Activated CD4-positive, alpha-beta T cell treated with anti-CD3 and anti-CD28 coated beads for 24 hours (primary cell): ENCODE measurements at places on chromosomes 1 and 21.

GRCh38 chr1:27519331-27520258 is 29.6 kb upstream of the WASF2 start:
- DNase-seq = no peak

GRCh38 chr1:43135857-43136781 is 36.0 kb downstream of the EBNA1BP2 start:
- no peak for DNase-seq

DNA sequence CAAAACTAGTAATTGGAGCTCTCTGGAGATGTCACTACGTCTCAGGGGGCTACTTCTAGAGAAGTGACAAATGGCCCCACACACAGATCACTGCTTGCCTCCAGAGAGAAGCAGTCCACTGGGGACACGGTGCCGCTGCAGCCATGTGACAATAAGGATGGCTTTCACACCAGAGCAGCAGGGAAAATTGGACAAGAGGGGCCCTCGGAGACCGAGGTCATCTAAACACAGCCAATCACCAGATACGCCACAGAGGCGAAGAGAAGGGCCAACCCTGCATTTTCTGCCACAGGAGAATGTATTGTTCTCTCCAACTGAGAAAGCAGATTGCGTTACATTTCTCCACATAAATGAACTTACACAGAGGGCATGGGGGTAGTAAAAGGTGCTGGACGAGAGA is 51.2 kb upstream of the TIAM1 start:
- DNase-seq = no peak

- DNase-seq = no peak
Measured at GRCh38 chr1:216153130-216153529, 270.1 kb downstream of the USH2A start.

DNA sequence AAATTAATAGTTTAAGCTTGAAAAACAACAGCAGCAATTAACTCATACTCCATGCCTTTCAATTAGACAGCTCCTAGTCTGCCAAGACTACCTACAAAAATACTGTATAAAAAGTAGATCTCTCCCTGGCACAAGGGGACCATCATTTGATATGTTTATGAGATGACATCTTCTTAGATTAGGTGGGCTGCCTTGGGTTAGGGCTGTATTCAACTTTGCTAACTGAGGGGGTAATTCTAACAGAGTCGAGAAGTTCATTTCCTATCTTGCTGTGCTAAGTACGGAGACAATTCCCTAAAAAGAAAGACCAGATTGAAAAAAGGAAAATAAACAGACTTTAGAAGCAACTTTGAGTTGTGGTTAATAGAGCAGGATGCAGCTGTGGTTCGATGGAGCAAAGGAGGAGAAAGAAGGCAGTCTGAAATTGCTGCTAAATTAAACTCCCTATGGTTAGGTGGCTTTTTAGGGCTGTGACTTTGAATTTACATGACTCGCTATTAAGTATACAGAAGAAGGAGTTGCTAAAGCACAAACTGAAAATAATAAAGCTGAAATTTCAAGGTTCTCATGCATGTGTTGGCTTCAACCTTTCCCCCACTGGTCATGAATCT is 75.4 kb downstream of the CDC7 start:
- no peak for DNase-seq

DNA sequence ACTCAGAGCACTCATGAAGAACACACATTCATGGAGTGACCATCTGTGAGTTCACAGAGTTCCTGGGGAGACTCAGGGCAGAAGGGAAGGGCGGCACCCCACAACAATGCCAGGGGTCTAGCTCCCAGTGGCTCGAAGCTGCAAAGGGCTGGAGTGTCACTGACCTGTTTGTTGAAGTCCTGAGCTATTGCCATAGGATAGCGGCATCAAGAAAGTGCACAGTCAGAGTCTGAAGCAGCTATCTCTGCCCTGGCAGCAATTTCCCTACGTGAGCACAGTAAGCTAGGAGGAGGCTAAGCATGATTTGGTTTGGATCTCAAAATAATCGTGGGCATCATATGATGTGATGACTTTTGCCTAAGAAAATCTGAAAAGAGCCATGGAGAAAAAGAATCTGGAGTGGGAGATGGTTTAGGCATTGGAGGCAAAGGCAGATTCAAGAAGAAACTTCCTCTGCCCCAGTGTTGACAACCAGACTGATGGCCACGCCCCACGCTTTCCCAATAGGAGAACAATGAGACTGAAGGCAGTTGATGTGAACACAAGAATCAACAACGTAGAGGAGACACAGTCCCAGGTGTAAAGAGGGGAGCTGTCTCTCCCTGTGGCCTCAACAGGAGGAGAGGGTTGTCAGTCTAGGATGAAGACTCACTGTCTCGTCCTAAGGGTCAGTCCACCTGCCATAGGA is 100.0 kb upstream of the SLC25A33 start:
- no peak for DNase-seq

GRCh38 chr1:1578371-1578940 is 3.8 kb upstream of the SSU72 start:
- no peak for DNase-seq

- DNase-seq = no peak
Measured at GRCh38 chr1:34405266-34405959, 228.7 kb downstream of the C1orf94 start.

- DNase-seq = no peak
Measured at GRCh38 chr1:244264163-244264562, 187.5 kb downstream of the ADSS2 start.

DNA sequence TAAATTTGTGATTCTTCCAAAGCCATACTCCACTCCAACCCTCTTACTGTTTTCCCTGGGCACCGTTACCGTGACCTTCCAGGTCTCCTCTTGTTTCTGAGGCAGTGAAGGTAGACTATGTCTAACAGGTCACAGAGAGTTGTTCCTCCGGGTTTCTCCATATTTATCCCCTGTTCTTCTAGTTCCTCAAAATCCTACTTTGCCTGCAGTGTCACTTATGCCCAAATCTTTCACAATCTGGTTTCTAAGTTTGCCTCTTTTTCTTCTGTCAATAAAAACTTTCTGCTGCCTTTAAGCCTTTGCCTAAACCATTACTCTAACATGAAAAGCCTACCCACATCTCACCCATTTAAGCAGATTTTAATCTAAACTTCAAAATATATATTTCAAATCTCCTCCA is 87.7 kb downstream of the C4BPA start:
- no peak for DNase-seq

- no peak for DNase-seq
Measured at GRCh38 chr1:77273891-77274290, 7.9 kb upstream of the AK5 start.

GRCh38 chr21:39489380-39489924 is 37.7 kb downstream of the SH3BGR start:
- no peak for DNase-seq

GRCh38 chr1:161510477-161510876 is 5.2 kb downstream of the FCGR2A start:
- no peak for DNase-seq

- no peak for DNase-seq
Measured at GRCh38 chr1:201632364-201632952, 93.5 kb downstream of the NAV1 start.

DNA sequence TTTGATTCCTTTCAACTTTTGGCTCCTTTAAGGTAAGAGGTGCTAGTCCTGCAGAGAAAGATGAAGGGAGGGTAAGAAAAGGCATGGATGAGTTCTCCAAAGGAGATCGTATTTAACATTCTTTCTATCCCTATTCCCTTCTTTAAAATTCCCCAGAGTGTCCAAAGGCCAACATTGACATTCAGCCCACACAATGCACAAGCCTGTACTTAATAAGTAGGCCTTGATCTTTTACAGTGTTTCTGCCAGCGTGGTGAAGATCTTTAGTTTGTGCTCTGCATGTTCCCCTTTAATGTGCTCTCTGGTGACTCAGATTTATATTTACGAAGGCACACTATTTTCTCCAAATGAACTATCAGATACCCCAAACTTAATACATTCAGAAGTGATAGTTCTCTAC is 582.5 kb upstream of the RGS18 start:
- DNase-seq = no peak

DNA sequence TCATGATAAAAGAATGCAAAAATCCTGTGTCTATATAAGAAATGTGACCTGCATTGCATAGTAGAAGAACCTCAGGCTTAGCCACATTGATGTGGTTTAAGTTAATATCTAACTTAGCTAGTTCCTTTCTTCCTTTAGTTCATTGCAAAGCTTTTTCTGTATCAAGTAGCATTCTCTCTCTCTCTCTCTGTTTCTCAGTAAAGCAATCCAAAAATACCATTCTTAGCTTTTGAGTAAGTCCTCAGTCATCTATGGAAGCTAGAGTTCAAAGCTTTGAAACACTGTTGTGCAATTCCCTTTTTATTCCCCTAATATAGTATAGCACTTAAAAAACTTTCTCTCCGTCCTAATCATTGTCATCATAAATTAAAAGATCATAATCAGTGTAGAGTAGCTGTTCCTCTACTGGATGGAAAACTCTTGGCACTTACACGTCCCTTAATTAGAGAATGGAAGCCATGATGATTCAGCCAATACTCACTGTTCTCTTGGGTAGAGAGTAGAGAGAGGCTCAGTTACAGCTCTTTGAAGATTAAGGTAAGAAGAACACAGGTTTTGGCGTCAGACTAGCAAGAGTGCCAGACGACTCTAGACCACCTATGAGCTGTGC is 350.3 kb upstream of the LYPLAL1 start:
- DNase-seq = no peak

DNA sequence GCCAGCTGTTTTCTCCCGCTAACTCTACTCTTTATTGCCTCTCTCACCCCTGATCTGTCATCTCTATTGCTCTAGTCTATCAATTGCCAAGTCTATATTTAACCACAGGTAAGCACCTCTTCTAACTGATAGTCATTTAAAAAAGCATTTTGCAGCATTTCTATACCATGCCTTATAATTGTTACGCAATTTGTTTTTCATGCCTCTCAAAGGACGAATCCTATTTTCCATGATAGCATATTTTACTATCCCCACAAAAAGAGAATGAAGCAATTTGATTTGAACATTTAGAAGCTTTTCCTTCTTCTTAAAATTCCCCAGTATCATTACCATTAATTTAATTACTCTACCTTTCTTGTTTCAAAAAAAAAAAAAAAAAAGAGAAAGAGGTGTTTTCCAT is 432.8 kb upstream of the ZP4 start:
- no peak for DNase-seq

DNA sequence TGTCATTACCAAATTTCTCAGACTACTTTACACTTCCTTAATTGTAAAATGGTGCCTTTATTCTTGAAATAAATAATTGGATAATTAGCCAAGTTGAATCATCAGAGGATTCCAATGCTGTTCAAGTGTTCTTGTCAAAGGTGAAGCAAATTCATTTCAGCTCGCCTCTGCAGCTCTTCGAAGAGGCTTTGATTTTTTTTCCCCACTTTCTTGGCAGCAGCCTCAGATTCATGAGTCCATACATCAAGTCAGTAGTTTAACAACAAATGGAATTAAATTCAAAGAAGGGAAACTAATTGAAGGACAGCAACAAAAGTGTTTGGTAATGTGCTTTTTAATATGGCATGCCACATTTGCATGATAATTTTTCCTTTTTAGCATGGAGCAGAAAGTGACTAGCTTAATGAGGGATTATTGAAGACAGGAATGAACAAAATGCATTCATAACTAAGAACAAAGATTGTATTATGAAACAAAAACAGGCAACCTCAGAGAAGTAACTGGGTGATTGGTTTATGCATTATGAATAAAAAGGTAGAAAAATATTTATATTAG is 239.0 kb downstream of the USH2A start:
- DNase-seq = no peak

- DNase-seq = no peak
Measured at GRCh38 chr1:238606457-238606856, 715.7 kb upstream of the ZP4 start.

DNA sequence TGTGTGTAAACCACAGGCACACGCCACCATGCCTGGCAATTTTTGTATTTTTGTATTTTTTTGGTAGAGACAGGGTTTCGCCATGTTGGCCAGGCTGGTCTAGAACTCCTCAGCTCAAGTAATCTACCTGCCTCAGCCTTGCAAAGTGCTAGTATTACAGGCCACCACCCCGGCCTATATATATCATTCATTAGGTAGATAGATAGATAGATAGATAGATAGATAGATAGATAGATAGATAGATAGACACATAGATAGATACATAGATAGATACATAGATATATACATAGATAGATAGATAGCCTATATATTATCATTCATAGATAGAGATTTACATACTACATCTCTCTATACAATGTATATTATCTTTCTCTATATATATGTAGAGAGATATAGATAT is 46.0 kb downstream of the VANGL1 start:
- DNase-seq = no peak

DNA sequence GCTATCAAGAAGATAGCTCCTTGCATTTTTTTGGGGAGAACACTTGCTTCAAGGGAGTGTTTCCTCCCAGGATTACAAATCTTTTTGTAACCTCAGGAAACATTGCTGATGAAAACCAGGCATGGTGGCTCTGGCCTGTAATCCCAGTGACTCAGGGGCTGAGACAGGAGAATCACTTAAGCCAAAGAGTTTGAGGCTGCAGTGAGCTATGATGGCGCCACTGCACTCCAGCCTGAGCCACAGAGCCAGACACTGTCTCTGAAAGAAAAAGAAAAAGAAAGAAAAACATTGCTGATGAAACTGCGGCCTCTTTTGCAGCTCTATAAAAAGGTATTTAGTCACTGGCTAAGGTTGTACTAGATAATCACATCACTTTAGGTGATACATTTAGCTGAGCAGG is 7.3 kb downstream of the RNU1-2 start:
- DNase-seq = no peak

DNA sequence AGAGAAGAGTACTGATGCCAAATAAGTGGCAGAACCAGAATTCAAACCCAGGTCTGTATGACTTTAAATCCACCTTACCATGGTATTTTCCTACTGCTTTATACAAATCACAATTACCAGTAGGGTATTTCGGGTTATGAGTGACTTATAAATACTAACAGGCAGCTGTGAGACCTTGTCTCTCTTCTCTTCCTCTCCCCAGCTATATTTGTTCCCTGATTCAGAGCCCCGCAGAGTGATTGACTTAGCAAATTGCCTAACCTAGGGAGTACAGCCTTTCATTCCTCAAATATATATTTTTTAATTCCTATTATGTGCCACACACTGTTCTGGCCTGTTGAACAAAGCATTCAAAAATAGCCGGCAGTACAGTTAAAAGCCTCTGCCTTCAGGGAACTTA is 168.0 kb downstream of the CLEC20A start:
- DNase-seq = no peak

DNA sequence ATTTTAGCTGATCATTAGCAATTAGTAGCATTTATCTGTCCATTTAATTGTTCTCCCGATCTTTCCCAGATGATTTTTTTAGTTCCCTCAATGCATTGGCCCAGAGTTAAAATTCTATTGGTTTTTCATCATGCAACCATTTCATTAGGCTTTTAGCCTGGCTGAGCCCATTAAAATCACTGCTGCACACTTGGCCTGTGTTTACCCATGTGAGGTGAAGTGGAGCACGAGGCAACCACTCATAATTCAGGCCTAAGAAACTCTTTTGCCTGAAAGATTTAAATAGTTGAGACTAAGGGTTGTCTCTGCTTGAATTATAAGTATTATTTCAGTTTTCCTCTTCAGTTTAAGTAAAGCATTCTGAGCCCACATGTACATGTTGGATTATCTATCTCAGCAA is 889.0 kb upstream of the ADGRL4 start:
- DNase-seq = no peak
